Lung (tissue), 17 donors: ENCODE measurements at places on chromosomes 7 and 10.

GRCh38 chr7:157097569-157097968, 41.2 kb upstream of the UBE3C start:
- no peak overlapping the region for H3K27ac ChIP-seq
- H3K36me3 ChIP-seq: no peaks in the 10 kb centered on the region
- H3K4me1 ChIP-seq: no peaks in the 10 kb centered on the region
- no peaks in the 10 kb centered on the region for H3K27me3 ChIP-seq
- DNase-seq: no peak
- no peak overlapping the region for H3K4me3 ChIP-seq

DNA sequence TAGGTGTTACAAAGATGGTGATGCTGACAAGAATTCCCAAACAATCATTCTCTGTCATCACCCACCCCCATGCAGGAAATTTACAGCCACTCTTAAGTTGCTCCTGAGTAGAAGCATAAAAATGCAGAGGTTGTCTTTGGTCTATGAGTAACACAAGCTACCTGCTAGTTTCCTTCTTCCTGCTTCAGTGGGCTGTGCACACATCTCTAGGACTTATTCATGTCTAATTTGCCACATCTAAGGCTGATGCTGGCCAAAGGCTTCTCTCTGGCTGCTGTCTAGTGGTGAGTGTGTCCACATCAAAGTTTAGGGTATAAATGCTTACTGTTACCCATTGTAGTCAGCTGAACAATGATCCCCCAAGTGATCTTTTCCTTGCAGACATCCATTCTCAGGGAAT, 662.5 kb downstream of the TYW1 start:
- H3K4me1 ChIP-seq: peaks cover 7% of the 10 kb centered on the region
- H3K36me3 ChIP-seq: no peaks in the 10 kb centered on the region
- H3K27ac ChIP-seq: no peak overlapping the region
- no peaks in the 10 kb centered on the region for H3K27me3 ChIP-seq
- H3K4me3 ChIP-seq: no peak overlapping the region

GRCh38 chr10:119315128-119316001, 108.0 kb downstream of the GRK5 start:
- H3K4me3 ChIP-seq: no peak overlapping the region
- no peaks in the 10 kb centered on the region for H3K27me3 ChIP-seq
- H3K36me3 ChIP-seq: no peaks in the 10 kb centered on the region
- H3K4me1 ChIP-seq: peaks cover 3% of the 10 kb centered on the region
- no peak for DNase-seq

GRCh38 chr7:123057911-123058310, 62.4 kb upstream of the TAS2R16 start:
- H3K4me1 ChIP-seq: no peaks in the 10 kb centered on the region
- no peaks in the 10 kb centered on the region for H3K36me3 ChIP-seq
- no peak overlapping the region for H3K27ac ChIP-seq
- no peak overlapping the region for H3K4me3 ChIP-seq
- DNase-seq: no peak

DNA sequence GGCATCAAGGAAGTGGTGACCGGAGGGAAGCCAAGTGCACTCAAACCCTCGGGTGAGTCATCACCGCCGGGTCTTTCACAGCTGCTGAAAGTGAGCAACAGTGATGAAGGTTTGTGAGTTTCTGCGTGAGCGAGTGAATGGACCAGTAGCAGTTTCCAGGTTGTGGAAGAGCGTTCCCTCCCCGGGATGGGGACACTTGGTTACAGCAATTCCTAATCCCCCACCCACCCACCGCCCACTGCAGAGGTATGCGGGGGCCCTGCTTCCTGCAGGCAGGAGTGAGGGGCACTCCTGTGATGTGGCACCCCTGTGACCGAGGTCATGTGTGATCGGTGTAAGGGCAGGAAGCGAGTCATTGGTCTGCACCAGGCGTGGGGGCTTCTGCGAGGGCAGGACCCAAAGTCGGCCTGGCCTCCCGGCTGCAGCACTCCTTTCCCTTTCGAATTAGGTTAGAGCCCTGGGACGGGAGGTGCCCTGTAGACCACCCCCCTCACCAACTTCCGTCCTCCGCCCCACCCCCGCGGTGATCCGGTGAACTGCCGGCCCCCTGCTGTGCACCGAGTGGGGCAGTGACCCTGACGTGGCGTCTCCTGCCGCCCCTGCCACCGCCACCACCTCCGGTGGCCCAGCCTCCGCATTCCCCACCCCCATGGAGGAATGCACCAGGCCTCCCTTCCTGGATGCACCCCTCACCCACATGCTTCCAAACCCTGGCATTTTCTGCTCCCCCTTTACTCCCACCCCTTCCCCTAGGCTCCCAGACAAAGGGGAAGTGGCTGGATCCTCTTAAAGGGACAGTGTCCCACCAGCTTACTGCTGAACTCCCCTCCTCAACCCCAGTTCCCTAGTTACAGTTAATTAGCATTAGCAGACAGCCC, 10.9 kb downstream of the LIMK1 start:
- DNase-seq: peak; percentile 64
- H3K36me3 ChIP-seq: no peaks in the 10 kb centered on the region
- H3K4me3 ChIP-seq: peak overlapping the region; percentile 30
- H3K27ac ChIP-seq: no peak overlapping the region

DNA sequence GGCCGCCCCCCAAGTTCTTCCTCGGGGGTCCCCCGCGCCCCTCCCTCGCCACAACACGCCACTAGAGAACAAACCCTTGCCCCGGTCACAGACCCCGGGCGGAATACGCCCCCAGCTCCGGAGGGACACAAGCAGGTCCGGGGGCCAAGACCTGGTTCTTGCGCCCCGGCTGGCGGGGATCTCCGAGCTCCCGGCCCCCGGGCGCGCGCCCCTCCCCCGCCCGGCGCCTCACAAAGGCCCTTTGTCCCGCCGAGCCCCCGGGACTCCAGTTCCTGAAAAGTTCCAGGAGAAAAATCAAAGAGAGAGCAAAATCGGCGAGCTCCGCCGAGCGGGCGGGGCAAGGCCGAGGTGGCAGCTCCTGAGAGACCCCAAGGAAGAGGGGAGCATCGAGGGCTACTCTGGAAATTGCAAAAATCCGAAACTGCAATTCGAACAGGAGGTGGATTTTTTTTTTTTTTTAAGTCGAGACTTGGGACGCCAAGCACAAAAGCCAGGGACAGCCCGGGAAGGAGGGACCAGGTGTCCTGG, 4.0 kb downstream of the TNRC18 start:
- DNase-seq: peak; percentile 48
- peaks cover 2% of the 10 kb centered on the region for H3K4me1 ChIP-seq
- peak overlapping the region; percentile 73 for H3K27ac ChIP-seq
- peaks cover 11% of the 10 kb centered on the region for H3K36me3 ChIP-seq

DNA sequence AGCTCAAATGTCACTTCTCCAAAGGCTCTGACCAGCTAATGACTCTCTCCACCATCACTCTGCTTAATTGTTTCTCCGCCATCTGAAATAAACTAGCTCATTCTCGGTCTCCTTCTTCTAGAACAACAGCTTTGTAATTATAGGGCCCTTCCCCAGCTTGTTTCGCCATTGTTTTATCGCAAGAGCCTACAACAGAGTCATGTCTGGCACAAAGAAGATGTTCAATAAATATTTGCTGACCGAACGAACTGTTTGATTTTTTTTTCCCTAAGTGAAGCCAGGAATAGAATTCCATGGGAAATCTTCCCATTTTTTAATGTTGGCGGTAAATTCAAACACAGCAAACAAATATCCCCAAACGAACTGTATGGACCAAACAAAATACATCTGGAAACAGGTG, 63.8 kb upstream of the NMT2 start:
- no peak overlapping the region for H3K27ac ChIP-seq
- H3K4me3 ChIP-seq: no peak overlapping the region
- H3K36me3 ChIP-seq: no peaks in the 10 kb centered on the region
- DNase-seq: no peak

- H3K4me3 ChIP-seq: no peak overlapping the region
- no peaks in the 10 kb centered on the region for H3K27me3 ChIP-seq
- H3K36me3 ChIP-seq: no peaks in the 10 kb centered on the region
Observed at GRCh38 chr10:108204528-108205305, 1040.2 kb upstream of the SORCS1 start.

GRCh38 chr10:119818889-119819270, 53.8 kb downstream of the MCMBP start:
- no peak overlapping the region for H3K27ac ChIP-seq
- DNase-seq: peak; percentile 61
- H3K36me3 ChIP-seq: peaks cover 10% of the 10 kb centered on the region

- no peak overlapping the region for H3K4me3 ChIP-seq
- no peaks in the 10 kb centered on the region for H3K27me3 ChIP-seq
- H3K27ac ChIP-seq: no peak overlapping the region
- DNase-seq: peak; percentile 8
Observed at GRCh38 chr10:108957681-108958080, 965.6 kb downstream of the XPNPEP1 start.

- no peaks in the 10 kb centered on the region for H3K36me3 ChIP-seq
- no peaks in the 10 kb centered on the region for H3K27me3 ChIP-seq
- H3K27ac ChIP-seq: no peak overlapping the region
Observed at GRCh38 chr10:70125918-70126552, 6.6 kb downstream of the AIFM2 start.

DNA sequence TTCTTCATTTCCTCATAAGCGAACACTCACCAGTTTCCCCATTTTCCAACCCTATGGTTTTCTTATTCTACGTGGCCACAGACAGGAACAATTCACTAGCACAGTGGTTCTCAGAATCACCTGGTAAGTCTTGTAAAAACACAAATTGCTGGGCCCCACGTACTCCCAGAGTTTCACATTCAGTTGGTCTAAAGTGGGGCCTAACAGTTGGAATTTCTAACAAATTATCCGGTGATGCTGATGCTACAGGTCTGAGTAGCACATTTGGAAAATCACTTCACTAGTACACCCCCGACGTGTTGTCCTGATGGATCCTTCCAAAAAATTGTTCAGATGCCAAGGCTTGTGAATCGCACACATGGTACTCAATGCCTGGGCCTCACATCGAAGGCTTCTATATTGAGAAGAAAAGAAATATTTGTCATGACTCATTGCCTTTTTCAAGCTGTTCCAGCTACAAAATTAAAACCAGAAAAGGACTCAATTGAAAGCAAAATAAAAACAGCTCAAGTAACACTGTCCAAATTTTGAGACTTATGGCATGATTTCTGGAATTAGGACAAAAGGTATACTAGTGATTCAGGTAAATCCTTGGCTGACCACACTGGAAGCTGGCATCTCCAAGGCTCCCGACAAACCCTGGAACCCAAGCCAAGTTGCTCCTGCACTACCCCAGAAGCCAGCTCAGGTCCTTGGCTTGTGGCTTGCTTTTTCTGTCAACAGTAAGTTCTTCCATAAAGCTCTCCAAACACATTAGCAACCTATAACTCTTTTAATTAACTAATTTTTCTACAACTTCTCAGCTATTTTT, 12.9 kb upstream of the VIM start:
- H3K4me3 ChIP-seq: no peak overlapping the region
- no peak for DNase-seq
- H3K36me3 ChIP-seq: no peaks in the 10 kb centered on the region
- H3K4me1 ChIP-seq: peaks cover 4% of the 10 kb centered on the region

DNA sequence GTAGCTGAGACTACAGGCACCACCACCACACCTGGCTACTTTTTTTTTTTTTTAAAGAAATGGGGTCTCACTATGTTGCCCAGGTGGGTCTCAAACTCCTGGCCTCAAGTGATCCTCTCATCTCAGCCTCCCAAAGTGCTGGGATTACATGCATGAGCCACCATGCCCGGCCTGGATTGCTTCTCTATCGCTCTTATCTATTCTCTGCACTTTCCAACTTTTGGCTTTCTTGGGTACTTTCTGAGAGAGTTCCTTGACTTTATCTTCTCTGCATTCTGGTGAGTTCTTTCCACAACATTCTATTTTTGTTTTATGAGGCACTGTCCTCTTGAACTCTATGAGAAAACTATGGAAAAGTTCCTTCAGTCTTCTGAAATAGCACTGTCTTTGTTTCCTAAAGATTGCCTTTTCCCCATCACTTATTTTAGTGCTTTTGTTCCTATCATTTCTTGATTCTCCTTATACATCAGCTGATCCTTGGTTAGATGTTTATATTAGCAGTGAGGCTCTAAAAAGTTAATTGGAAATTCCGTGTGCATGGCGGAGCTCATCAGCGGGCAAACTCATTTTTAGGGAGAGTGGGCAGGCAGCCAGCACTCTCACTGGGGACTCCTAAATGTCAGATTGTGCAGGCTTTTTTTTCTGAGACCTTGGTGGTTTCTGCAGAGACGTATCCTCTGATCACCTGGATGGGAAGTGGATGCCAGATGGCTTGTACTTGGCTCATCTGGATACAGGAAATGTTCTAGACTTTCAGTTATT, 43.9 kb downstream of the HIP1 start:
- H3K27ac ChIP-seq: no peak overlapping the region
- H3K4me3 ChIP-seq: no peak overlapping the region
- H3K4me1 ChIP-seq: no peaks in the 10 kb centered on the region
- DNase-seq: no peak
- H3K36me3 ChIP-seq: no peaks in the 10 kb centered on the region

- H3K27me3 ChIP-seq: no peaks in the 10 kb centered on the region
- H3K4me1 ChIP-seq: peaks cover 4% of the 10 kb centered on the region
- no peak for DNase-seq
- H3K36me3 ChIP-seq: no peaks in the 10 kb centered on the region
- no peak overlapping the region for H3K4me3 ChIP-seq
Observed at GRCh38 chr10:71770789-71771188, 2.5 kb downstream of the VSIR start.
